8988T (cell line): ENCODE measurements at places on chromosomes 5 and 9.

DNA sequence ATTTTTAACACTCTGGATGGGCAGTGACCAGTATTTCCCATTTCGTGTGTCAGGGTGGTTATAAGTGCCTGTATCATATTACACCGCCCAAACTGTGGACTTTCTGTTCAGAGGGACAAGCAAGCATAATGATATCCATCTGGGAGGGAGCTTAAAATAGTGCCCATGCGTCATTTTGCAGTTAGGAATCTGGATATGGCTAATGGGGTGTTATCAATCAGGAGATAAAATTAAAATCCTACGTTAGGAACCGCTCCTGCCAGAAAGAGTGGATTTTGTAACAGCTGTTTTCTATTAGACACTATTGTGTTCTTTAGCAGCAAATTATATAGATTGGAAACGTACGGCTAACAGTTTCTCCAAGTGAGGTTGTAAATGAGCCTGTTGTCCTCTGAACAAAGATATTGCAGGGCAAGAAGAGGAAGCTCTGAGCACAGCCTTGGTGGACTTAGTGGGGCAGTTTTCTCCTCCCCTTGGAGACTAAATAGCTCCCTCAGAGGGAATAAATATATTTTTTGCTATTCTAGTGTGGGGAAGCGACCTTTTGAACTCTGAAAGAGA lies 160.4 kb downstream of the SPATA31D1 start:
- DNase-seq: no peak

GRCh38 chr9:20138841-20139240 lies 350.0 kb upstream of the SLC24A2 start:
- DNase-seq: no peak

DNA sequence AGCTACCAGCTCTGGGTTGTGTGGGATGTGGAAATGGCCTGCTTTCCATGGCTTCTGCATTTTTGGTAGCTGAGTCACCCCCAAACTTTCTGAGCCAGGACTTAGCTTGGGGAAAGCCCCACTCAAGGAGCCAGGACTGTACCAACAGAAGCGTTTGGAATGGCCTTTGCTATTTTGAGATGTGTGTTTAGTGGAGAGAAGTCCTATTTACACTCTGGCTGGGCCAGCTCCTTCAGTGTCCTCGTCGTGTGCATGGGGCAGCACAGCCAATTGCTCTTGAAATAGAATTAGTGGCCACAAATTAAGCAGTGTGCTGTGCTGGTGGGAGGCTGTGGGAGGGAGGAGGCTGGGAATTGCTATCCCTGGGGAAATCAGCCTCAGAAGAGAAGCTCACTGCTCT lies 51.6 kb downstream of the ENTREP1 start:
- DNase-seq: no peak

DNA sequence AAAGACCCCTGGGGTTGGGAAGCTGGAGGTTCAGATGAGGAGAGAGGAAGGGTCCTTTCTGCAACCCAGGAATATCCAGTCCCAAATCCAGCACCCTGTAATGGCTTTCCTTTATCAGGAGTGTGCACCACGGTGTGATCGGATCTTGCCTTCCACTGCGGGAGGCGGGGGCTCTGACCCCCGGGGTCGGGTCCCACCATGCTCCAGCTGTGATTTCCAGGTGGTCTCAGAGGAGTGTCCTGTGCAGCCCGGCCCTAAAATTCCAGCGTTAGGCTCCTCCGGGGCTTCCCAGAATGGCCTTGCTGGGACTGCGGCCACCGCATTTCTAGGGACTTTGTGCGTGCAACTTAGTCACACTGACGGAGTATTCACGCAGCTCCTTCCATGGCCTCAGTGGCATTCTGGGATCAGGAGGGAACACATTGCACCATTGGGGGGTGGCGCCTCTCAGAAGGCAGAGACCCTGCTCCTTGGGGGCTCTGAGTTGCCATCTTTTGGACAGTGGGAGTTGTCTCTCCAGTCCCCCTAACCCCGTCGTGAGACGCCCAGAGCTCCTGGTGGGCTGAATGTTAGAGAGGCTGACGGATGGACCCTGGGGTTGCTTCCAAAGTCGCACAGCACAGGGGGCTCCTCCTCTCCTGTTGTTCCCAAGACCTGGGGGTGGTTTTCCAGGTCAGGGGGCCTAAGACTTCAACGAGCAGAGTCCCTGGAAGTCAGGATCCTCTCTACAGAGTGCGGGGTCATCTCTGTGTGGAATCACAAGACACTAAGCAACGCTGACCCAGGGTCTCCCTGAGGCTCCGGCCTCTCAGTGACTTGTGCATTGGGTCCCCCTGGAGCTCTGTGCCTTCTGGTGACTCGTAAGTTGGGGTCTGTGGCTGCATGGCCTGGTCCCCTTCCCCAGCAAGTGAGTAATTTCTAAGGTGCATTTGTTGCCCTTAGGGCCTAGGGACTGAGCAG lies 42.7 kb upstream of the IRX4 start:
- DNase-seq: no peak

- DNase-seq: no peak
Measured at GRCh38 chr5:135871268-135871915, 24.2 kb downstream of the IL9 start.
